ENCODE measurements at places on chromosomes 2 and 18.

DNA sequence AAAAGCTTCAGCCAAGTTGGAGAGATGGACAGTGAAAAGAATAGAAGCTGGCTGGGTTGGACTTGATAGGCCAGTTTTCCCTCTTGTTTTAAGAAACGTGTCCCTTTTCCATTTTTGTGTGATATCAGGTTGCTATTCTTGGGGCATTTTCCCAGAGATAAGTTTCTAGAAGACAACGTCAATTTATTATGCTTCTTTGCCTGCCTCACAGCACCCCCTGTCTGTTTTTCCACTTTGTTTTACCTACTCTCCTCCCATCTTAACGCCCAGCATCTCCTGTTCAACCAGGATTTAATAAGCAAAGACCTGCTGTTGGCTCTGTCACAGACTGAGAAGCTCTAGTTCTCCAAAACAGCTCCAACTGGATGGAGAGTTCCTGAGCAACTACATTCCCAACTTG lies 317.8 kb upstream of the ZNF521 start:
- DNase-seq: no peak

- no peak for DNase-seq
Observed at GRCh38 chr2:149906886-149907285, 319.3 kb upstream of the MMADHC start.

- DNase-seq: no peak
Observed at GRCh38 chr18:10497206-10497749, 28.5 kb upstream of the NAPG start.

GRCh38 chr2:186732843-186733242 lies 39.0 kb downstream of the FAM171B start:
- DNase-seq: no peak

- DNase-seq: no peak
Observed at GRCh38 chr2:84550916-84551315, 34.6 kb downstream of the DNAH6 start.

DNA sequence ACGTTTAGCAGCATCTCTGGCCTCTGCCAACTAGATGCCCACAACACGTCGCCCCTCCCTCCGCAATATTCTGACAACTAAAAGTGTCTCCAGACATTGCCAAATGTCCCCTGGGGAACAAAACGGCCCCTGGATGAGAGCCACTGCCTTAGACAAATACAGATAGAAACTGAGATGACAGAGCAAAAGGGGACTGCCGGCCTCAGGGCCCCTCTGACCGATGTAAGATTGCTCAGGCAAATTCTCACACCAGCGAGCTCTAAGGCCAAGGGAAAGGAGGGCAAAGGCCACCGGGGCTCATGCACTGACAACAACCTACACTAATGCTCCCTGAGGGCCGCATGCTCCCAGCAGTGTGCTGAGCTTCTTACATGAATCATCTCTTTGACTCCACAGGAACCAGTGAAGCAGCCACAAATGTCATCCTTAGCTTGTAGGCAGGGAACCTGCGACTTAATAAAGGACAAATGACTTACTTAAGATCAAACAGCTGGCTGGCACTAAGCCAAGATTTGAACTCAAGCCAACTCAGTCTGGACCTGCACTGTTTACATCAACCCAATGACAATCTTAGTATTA lies 228.5 kb downstream of the TTC32 start:
- no peak for DNase-seq

DNA sequence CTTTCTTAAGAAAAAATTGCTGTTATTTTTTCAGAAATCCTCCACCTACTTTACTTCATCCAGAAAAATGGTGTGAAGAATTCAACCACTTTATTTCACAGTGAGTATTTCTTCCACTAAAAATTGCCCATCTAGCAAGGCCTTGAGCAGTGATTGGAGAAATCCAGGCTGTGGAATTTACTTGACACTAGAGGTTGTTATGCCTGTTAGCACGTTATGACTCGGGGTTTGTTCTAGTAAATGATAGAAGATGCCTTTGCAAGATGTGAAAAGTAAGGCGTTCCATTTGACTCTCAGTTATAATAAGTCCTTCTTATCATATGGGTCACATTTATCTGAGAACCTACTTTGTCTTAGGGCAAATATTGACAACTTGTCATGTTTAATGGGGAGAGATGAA lies 157.4 kb downstream of the MYO3B start:
- no peak for DNase-seq

- DNase-seq: no peak
Observed at GRCh38 chr2:169106134-169106533, 36.8 kb downstream of the DHRS9 start.

GRCh38 chr2:223642506-223642905 lies 40.3 kb upstream of the SCG2 start:
- no peak for DNase-seq

DNA sequence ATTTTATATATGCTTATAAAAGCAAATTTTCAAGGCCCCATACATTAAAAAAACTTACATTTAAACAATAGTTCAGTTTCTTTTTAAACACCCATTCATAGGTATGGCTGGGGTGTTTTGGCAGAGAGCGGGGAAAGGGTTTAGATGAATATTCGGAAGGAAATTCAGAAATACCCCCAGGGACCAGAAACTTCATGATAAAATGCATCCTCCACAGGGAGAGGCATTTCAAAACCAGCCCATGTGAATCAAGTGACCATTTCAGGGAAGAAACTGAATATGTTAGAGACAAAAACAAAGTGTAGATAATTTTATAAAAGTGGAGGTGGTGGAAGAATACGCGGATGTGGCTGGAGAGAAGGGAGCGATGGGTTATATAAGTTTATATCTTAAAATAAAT lies 327.1 kb downstream of the TGIF1 start:
- no peak for DNase-seq

- no peak for DNase-seq
Observed at GRCh38 chr2:191545361-191545760, 132.6 kb upstream of the NABP1 start.

GRCh38 chr2:26675651-26676255 lies 16.8 kb upstream of the KCNK3 start:
- DNase-seq: no peak
